Right hindlimb (tissue), 1 donor: ENCODE measurements at places on chromosomes 2 and 18.

DNA sequence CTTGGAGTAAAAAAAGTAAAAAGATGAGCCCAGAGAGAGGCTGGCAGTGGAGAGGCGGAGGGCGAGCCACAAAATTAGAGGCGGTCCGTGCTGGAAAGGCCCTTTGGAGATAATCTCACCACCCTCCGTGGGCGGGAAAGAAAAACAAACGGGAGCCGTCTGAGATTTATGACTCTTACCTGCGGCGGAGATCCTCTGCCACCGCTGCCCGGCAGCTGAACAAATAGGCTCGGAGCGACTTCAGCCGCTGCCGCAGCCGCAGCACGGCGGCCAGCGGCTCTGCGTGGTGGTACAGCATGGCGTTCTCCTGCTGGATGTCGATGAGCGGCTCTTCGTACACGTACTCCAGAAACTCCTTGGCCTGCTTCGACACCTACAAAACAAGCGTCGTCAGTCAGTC, 94.6 kb downstream of the PLEKHM3 start:
- DNase-seq = no peak

DNA sequence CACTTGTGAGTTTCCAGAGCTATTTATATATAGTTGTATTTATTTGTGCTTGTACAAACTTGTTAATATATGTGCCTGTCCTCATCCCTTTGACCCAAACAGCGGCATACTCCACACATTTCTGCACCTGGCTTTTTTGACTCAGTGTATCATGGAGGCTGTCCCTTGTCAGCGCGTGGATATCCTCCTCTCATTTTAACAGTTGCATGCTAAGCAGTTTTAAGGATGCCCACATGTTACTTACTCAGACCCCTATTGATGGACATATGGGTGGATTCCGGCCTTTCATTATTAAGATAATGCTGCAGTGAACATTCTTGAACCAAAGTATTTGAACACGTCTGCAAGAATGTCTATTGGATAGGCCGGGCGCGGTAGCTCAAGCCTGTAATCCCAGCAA, 655 bp upstream of the MREG start:
- no peak for DNase-seq

- no peak for DNase-seq
These were observed 65.9 kb downstream of the CDH20 start for GRCh38 chr18:61398961-61399705.

DNA sequence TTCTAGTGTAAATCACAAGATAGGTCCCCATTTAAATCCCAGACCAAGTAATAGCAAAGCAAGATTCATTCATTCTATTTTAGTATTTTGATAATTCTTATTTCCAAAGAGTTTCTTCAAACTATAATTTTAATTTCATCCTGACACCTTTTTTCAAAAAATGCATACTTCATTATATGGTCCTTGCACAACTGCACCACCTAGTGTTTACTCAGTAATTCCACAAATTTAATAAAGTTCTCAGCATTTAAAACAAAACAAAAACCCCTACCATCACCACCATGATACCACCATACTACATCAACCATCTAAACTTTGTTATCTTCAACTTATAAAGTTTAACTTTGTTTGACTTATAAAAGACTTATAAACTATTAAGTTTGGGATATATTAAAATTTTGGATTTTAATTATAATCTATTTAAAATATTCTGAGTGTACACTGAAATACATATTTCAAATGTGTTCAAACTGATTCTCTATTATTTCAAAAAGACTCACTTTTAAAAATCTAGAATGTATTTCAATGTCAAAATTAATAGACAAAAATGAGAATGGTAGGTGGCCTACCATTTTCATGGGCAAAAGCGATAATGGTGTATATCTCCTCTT, 44.2 kb downstream of the WDPCP start:
- no peak for DNase-seq

- no peak for DNase-seq
These were observed 11.8 kb downstream of the MYO3B start for GRCh38 chr2:170189757-170190156.

DNA sequence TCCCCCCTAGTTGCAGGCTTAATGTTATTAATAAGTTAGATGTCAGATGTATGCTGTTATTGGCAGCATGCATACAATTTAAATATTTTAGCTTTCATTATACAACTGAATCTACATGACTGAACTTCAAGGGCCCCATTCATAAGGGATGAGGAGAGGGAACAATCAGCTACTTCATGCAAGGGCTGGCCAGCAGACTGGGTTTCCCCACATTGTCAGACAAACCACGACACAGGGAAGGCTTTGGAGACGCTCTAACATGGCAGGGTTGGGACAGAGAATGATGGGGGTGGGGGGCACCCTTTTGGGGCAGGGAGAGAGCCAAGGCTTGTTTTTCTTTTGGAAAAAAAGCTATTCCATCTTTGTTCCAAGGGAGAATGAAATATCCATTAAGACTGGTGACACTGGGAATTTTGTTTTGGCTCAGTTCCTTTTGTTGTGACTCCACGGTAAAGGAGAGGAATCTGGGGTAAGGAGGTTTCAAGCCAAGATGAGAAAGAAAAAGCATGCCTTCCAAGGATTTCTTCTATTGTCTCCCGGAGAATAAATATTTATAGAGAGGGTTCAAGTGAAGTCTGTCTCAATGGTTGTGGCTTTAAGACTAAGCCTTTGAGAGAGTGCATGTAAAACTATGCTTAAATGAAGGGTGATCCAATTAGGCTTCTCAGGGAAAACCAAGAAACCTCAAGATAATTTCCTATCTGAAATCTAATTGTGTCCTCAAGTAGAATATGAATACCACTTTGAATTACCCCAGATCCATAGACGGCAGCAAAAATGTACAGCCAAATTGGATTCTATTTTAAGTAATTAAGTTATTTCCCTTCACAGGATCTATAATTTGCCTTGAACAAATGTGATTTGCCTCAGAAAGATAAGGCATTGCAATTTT, 5.4 kb downstream of the CXCR4 start:
- no peak for DNase-seq

DNA sequence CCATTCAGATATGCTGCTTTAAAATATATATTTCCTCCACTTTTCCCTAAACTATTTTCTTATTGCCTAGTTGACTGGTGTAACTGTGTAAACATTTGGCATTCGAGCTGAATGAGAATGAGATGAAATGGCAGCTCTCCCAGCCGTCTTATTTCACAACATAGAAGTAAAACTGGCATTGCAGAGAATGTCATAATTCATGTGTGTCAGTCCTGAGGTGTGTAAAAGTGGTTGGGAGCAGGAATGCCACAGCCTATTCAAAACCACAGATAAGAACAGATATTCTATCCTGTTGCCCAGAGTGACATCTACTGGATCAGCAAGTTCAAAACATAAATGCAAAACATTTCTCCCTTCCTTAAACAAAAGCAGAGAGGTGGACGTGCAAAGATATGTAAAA, 565.5 kb upstream of the CHAC2 start:
- DNase-seq = peak; percentile 19

- peak; percentile 78 for DNase-seq
These were observed 14.9 kb upstream of the CNNM3 start for GRCh38 chr2:96801005-96801785.

- DNase-seq = no peak
These were observed 594.0 kb upstream of the ACVR2A start for GRCh38 chr2:147250652-147251356.
